Dermis blood vessel endothelial cell (primary cell): ENCODE measurements at places on chromosomes 12 and 14. TPM values are rescaled to one million over a fixed set of nuclear protein-coding genes. Genes with fewer than 3 reads are reported as not detected.

GRCh38 chr12:4587108-4587507, 25.1 kb downstream of the DYRK4 start:
- DNase-seq = no peak

DNA sequence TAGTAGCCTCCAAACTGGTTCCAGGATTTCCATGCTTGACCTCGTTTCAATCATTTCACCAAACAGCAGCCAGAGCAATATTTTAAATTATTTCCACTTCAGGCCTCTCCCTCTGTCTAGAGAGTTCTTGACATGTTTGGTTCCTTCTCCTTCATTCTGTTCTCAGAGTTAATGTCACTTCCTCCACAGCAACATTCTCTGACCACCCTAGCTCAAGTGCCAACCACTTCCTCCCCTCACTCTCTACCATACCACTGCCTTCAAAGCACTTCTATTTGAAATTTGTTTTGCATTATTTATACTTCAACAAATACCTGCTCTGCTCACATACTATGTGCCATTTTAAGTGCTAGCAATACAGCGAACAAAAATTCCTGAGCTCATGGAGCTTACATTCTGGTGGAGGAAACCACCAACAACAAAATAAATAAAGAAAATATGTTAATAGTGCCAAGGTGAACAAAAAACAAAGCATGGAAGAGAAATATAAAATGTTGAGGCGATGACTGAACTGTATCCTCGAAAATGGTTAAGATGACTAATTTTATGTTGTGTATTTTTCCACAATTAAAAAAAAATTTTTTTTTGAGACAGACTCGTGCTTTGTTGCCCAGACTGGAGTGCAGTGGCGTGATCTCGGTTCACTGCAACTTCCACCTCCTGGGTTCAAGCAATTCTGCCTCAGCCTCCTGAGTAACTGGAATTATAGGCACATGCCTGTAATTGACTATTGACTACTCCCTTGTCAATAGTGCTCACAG, 17.3 kb downstream of the BAZ1A start:
- no peak for DNase-seq

- DNase-seq = no peak
Measured at GRCh38 chr12:12582193-12582881, 19.7 kb upstream of the DUSP16 start.

Gene SLC16A7
- 7.1 and 9.5 TPM in 2 replicates for total RNA-seq

GRCh38 chr12:65490250-65490649, 211.8 kb downstream of the MSRB3 start:
- no peak for DNase-seq

Gene RAPGEF3
- total RNA-seq = 52.0 and 106 TPM in 2 replicates

DNA sequence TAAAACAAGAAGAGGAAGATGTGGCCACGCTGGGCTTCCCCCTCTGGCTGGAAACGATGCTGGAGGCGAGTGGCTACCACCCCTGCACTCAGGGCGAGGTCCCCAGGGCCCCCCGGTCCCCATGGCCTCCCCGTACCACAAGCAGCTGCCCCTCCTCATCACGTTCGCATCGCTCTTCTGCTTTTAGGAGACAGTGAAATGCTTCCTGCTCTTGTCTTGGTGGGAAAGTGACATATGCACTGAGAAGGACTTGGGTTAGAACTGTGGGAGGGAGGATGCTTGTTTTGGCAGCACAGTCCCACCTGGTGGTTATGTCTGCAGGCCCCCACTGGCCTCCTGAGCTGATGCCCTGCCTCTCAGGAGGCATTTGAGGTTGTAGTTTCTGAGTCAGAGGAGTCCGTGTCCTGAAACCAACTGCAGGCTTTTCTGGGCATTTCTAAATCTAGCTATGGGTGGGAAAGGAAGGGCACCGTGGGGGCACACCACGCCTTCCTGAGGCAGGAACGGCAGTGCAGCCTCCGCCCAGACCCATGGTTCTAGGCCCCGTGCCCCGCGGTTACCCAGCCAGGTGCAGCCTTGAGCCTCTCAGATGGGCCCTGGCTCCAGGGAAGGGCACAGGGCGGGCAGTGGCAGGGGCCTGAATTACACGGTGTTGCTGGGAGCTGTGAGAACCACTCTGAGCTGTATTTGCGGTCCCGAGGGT, 139.3 kb downstream of the ADGRD1 start:
- no peak for DNase-seq

Gene MORN3
- total RNA-seq = 0.28 TPM in 1 of 2 replicates, not detected in the other

- DNase-seq = peak; percentile 10
Measured at GRCh38 chr14:53108292-53109104, 44.6 kb downstream of the DDHD1 start.

- no peak for DNase-seq
Measured at GRCh38 chr12:127500512-127501035, 766.4 kb upstream of the TMEM132C start.

- no peak for DNase-seq
Measured at GRCh38 chr12:75642226-75642625, 130.8 kb upstream of the KRR1 start.

GRCh38 chr12:98998697-98999299, 353.7 kb downstream of the APAF1 start:
- peak; percentile 65 for DNase-seq

- DNase-seq = no peak
Measured at GRCh38 chr14:64644629-64645028, 59.6 kb upstream of the PLEKHG3 start.

- DNase-seq = peak; percentile 48
Measured at GRCh38 chr12:87336814-87337336, 692.3 kb downstream of the C12orf50 start.

DNA sequence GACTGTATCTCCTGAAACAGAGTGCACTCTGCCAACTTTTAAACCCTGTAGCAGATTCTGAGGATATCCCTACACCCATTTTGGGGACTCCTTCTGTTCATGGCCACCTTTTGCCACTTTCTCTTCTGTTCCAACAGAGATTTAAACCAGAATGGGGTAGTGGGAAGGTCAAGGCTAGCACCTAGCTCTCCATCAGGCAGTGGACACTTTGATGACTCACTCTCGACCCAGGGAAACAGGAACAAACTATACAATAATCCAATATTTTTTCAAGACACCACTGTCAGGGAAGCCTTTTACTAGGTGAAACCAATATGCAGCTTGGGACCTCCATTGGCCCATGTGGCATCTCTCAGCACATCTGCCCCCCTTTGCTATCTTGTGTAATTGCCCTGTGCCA, 103.6 kb downstream of the DAAM1 start:
- DNase-seq = no peak

- DNase-seq = no peak
Measured at GRCh38 chr14:64632056-64632455, 72.2 kb upstream of the PLEKHG3 start.

Gene PTPRQ
- total RNA-seq = under 0.01 TPM in 1 of 2 replicates, not detected in the other

- DNase-seq = peak; percentile 100
Measured at GRCh38 chr14:101876555-101876938, 87.8 kb upstream of the DYNC1H1 start.

Gene PIWIL1
- not detected in 2 replicates for total RNA-seq

DNA sequence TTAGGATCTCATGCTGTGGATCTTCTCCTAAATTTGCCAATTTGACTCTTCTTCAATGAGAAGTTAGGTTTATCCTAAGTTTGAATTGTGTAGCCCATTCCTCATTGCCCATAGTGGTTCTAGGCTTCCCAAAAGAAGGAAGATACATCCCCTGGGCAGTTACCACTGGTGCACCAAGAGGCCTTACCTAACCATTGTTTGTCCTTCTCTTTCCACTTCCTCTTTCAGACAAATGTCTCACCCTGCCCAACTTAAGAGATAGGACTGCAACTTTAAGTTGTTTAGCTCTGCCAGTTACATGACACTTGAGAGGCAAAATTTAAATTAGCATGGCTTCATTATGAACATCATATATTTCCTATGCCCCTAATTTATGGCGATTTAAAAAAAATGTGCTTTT, 9.4 kb upstream of the KCNH3 start:
- DNase-seq = no peak

- peak; percentile 55 for DNase-seq
Measured at GRCh38 chr14:76958980-76959710, 69.4 kb downstream of the IRF2BPL start.

- DNase-seq = peak; percentile 54
Measured at GRCh38 chr12:15620741-15621539, 168.2 kb downstream of the EPS8 start.

Gene ASCL1
- not detected in 2 replicates for total RNA-seq

DNA sequence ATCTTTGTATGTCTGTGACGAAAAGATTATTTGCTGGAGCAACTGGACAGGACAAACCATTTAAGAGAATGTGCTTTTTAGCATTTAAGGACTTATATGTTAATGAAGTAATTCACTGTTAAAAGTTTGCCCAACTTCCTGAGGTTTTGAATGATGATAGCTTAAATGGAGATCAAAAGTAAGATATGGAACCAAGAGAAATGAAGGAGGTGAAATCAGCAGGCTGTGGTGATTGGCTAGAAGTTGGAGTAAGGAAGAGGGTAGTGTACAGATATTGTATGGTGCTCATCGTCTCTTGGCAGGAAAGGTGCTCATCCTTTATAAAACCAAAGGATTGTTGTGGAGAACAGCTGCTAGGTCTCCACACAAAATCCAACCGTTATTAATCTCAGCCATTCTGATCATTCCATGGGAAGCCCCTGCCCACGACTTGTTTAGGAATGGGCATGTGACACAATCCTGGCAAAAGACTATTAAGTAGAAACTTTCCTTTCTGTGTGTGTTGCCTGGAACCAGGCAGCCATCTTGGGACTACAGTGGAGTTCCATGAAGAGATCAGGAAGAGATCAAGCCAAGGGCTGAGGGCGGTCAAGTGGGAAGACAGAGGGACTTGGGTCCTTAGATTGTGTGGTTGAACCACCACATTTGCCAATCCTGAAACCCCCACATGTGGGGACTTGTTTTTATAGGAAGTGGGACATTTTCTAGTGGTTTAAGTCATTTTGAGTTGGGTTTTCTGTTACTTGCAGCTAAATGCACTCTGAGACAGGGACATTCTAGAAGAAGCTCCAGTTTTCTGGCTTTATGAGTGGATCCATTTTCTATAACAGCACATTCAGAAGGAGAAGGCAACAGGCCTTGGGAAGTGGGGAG, 56.8 kb upstream of the CHST11 start:
- DNase-seq = no peak

- DNase-seq = peak; percentile 11
Measured at GRCh38 chr14:22978981-22979671, 3.2 kb downstream of the AJUBA start.

GRCh38 chr12:20653871-20654270, 41.3 kb upstream of the SLCO1C1 start:
- no peak for DNase-seq

- DNase-seq = no peak
Measured at GRCh38 chr14:36279306-36280190, 40.9 kb downstream of the MBIP start.

Gene BRMS1L
- 2.9 and 10.8 TPM in 2 replicates for total RNA-seq

DNA sequence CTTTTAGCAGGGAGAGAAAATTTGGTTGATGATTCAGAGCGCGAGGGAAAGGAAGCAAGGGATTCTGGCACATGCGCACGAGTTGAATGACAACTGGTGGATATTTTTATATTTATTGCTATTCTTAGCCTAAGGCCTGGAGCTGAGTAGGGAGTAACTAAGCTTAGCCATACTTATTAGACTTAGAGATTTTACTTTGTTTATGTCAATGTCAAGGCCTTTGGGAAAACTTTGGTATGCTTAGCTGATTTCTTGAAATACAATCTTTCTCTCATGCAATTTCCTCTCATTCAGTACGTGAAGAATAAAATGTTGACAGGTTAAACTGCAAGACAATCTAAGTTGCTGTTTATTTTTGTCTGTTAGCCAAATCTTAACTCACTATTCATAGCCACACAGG, 101.1 kb downstream of the CRADD start:
- peak; percentile 84 for DNase-seq

Gene AQP2
- not detected in 2 replicates for total RNA-seq

GRCh38 chr14:70213721-70214282, 25.1 kb upstream of the SLC8A3 start:
- no peak for DNase-seq

DNA sequence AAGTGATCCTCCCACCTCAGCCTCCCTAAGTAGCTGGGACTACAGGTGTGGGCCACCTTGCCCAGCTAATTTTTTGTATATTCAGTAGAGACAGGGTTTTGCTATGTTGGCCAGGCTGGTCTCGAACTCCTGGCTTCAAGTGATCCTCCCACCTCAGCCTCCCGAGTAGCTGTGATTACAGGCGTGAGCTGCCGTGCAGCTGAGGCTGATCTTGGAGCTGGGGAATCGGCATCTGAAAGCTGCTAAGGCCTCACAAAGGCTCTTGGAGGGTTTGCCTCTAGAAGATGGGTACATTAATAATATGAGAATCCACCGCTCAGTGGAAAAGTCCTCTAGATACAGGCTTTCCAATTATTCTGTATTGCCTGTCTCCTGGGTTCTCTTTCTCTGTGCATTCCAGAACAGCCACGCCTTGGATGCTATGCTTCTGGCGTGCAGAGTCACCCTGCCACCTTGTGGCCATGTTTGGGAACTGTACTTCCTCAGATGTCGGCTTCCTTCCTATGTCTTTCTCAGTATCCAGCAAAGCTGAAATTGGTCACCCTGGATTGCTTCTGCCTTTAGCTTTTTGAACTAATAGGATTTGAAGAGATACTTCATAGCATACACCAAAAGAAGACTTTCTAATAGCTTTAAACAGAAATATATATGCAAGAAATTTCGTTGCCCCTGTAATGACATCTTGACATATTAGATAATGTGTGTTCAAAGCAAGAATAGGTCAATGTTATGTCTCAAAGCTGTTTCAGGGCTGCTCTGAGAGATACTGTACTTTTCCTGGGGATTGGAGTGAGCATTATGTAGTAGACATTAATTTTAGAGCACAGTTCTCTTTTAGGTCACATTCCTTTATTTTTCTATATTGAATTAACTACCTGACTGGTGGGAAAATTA, 75.4 kb downstream of the SNAPC1 start:
- DNase-seq = peak; percentile 92

DNA sequence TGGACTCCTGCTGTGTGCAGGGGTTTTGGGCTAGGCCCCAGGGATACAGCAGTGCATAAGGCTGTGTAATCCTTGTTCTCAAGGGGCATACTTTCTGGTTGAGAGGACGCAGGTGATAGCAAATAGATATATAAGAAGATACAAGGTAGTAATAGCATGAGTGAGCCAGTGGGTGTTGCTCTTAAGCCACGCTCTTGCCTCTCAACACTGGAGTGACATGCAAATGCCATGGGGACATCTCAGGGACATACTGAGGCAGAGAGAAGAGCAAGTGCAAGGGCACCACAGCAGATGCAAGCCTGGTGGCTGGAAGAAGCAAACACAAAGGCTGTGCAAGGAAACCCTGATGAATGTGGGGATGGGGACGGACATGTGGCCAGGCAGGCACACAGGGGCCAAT, 223.3 kb downstream of the CHST11 start:
- DNase-seq = peak; percentile 43

GRCh38 chr12:56954057-56954957, 3.1 kb downstream of the RDH16 start:
- DNase-seq = no peak

GRCh38 chr14:87080146-87080545, 912.8 kb downstream of the GALC start:
- DNase-seq = no peak

Gene KRT83
- total RNA-seq = not detected in 2 replicates

Gene P2RX7
- total RNA-seq = 8.8 and 10.2 TPM in 2 replicates

DNA sequence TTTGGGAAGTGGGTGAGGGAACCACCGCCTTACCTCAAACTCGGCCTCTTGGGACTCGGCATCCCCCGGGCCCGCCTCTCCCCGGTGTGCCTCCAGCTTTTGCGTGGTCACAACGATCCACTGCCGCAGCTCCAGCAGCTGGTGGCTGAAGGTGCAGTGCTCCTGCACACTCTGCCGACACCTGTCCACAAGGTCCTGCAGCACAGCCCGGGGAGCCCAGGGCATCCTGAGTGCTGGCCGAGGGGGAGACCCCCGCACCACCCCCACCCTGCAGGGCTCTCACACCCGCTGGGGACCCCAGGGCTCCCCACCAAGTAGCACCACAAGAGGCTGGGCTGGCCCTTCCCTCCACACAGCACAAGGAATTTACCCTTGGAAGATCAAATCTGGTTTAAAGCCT, 76.6 kb downstream of the SYNE3 start:
- DNase-seq = no peak
